ENCODE measurements at places on chromosomes 11 and 22. TPM values are rescaled to one million over a fixed set of nuclear protein-coding genes. Genes with fewer than 3 reads are reported as not detected.

GLB1L2 gene
- 4.1 TPM for total RNA-seq

NLRP14 gene
- 0.08 TPM for total RNA-seq

KIRREL3 gene
- total RNA-seq = under 0.01 TPM

IL17REL gene
- not detected for total RNA-seq

RIN1 gene
- 28.5 TPM for total RNA-seq

RFPL3 gene
- not detected for total RNA-seq

USP35 gene
- total RNA-seq = 10.7 TPM

All from mammary epithelial cell (primary cell).